Suppressor macrophage treated with lipopolysaccharide for 1 hour (primary cell): ENCODE measurements at places on chromosomes 13 and 19.

- DNase-seq = no peak
Observed at GRCh38 chr13:108645376-108645775, 16.0 kb downstream of the MYO16 start.

DNA sequence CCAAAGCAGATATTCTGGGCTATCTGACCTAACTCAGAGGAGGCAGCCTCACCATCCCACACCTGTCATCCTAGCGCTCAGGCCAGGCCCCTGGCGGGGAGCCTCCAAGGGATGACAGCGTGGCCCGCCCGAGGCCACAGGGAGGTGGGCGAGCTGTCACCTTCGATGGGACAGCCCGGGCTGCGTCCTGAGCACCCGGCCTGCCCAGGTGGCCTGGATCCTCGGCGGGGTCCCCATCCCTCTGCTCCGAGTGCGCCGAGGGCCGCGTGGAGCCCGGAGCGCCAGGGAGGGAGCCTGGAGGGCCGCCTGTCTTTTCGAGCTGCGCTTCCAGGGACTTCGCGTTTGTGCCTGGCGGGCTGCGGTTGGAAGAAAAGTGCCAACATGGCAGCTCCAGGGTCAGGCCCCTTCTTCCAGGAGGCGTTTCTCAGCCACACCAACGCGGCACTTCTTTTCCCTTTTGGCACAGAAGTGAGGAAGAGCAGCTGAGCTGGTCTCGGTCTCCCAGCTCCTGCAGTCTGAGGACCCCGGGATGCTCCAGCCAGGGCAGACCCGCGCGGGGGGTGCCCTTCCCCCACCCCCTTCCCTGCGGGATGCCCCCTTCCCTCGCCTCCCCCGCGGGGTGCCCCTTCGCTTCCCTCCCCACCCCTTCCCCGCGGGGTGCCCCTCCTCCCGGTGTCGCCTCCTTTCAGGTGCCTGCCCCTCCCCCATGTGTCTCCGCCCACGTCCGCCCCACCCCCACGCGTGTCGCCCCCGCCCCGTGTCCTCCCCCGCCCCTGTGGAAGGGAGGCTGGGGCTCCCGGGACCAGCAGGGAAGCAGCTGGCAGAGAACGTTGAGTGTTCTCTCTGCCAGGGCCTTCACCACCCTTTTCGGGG lies 42.3 kb downstream of the GJA3 start:
- DNase-seq = peak; percentile 42

- no peak for DNase-seq
Observed at GRCh38 chr19:8662263-8662662, 31.8 kb downstream of the NFILZ start.

GRCh38 chr13:47025791-47026447 lies 129.1 kb upstream of the HTR2A start:
- DNase-seq = peak; percentile 27

DNA sequence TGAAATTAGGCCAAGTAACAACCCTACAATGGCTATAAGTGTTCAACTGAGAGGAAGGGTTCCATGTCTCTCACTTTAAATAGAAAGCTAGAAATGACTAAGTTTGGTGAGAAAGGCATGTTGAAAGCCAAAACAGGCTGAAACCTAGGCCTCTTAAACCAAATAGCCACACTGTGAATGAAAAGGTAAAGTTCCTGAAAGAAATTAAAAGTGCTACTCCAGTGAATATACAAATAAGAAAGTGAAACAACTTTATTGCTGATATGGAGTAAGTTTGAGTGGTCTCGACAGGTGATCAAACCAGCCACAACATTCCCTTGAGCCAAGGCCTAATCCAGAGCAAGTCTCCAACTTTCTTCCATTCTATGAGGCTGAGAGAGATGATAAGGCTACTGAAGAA lies 209.6 kb downstream of the KLF12 start:
- no peak for DNase-seq

- DNase-seq = no peak
Observed at GRCh38 chr13:30808600-30808999, 73.3 kb downstream of the ALOX5AP start.

GRCh38 chr13:112060282-112060830 lies 6.6 kb upstream of the SOX1 start:
- no peak for DNase-seq

DNA sequence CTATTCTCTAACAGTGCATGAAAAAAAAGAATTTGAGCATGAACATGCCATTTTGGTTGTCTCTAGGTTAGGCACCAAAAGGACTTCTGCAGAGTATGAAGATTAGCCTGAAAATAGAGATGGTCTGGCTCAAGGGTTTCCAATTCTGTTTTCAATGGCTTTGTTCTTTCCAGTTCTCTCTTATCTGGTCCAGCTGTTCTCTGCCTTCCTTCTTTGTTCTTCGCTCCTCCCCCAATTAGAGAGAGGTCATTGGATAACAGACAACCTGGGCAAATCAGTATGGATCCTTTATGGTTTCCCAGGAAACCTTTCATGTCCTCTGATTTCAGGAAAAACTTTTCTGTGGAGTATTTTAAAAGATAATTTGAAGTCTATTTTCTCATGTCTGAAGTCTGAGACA lies 623.4 kb downstream of the PCDH17 start:
- DNase-seq = no peak

GRCh38 chr13:23684647-23685046 lies 114.4 kb downstream of the TNFRSF19 start:
- DNase-seq = no peak

DNA sequence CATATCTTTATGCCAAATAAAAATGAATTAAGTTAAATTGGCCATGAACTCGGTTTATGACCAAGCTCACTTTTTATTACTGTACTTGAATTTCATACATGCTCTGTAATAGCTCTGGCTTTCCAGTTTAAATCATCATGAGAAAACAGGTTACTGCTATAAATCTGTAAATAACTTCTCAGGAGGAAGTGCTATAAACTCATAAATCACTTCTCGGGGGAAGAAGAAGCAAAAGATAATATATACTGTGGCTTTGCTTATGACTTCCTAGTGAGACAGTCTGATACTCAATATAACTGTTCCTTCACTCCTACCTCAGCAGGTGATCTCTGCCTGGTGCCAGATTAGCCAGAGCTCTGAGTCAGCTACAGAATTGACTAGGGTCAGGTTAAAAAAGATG lies 12.5 kb downstream of the SUPT20H start:
- no peak for DNase-seq

DNA sequence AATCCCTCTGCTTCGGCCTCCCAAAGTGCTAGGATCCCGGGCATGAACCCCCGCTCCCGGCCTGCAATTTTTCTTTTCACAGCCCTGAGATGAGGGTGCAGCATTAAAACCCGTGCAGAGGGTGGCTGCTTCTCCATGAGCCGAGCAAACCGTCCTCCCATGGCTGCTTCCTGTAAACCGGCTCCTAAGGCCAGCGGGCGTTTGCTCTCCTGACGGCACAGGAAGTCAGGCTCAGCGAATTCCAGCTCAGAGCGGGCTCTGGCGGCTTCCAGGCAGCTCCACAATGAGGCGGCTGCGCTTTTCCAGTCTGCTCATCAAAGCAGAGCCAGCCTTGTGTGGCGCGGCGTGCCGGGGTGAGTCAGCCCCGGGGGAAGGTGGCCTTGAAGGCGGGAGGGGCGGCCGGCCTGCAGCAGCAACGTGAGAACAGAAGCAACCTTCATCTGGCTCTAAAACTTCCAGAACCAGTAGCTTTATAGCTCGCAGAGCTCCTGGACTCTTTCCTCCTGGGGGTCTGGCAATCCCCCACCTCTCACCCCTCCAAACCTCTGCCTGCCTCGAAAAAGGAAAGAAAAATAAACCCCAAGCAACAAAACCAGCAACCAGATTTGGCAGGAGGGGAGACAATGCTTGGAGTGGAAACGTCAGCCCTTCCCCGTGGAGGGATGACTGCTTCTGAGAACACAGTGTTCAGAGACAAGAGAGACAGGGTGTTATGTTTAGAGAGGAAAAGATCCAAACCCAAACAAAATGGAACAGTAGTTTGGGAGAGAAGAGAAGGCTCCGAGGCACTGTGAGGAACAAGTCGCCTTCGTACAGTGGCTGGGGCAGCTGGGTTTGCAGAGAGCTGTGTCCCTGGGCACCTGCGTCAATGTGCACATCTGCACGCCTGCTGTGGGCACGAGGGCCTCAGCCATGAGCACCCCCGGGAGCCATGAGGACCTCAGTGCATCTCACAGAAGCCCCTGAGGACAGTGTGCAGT lies 67.8 kb downstream of the GADD45B start:
- peak; percentile 95 for DNase-seq

DNA sequence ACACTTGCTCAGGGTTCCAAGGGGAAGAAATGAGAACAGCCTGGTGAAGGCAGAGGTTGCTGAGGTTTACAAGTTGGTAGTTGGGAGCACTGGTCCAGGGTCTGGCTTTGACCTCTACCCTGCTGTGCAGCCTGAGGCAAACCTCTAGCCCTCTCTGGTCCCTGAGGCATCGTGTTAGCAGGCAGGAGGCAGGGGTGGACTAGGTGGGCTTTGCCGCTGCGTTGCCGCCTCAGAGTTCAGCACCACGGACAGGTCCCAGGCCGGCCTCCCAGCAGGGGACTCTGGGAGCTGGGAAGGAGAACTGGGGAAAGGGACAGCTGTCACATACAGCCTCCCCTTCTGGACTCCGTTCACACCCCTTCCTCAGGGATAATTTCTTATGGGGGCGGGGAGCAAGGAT lies 3.1 kb downstream of the NCAN start:
- DNase-seq = peak; percentile 39

- no peak for DNase-seq
Observed at GRCh38 chr19:56351208-56351607, 36.6 kb upstream of the ZSCAN5A start.
